NCI-H146 (cell line): ENCODE measurements at places on chromosomes 7 and 10.

DNA sequence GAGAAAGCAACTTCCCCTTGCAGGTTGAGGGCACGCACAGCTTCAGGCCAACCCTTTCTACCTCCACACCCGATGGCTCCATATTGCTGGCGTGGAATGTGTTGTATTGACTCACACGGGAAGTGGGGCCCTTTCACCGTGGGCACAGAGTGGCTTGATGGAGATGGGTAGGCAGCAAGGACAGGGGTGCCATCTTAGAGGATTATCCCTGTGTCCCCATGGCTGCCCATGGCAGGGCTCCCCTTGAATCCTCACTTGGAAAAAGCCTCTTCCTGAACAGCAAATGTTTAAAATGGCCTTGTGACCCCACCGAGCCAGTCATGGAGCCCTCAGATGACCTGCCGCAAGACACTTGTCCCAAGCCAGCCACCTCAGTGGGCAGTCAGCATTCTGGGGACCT is 31.2 kb downstream of the CXCL12 start:
- no peak for DNase-seq

DNA sequence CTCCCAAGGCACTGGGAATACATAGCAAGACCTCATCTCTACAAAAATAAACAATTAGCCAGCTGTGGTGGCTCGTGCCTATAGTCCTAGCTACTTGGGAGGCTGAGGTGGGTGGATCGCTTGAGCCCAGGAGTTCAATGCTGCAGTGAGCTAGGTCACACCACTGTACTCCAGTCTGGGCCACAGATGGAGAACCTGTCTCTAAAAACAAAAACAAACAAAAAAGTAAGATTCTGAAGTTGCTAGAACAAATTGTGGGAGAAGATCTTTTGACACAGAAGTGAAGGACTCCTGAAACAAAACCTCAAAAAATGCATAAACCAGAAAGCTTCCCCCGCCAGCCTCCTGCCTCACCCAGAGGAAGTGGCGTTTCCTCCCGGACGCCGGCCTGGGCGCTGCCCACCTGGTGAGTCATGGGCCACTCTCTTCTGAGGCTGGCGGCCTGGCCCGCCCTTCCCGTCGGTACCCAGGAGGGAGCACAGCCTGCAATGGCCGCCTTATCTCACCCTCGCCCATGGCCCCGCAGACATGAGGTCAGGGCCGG is 25.4 kb upstream of the ELN start:
- no peak for DNase-seq

DNA sequence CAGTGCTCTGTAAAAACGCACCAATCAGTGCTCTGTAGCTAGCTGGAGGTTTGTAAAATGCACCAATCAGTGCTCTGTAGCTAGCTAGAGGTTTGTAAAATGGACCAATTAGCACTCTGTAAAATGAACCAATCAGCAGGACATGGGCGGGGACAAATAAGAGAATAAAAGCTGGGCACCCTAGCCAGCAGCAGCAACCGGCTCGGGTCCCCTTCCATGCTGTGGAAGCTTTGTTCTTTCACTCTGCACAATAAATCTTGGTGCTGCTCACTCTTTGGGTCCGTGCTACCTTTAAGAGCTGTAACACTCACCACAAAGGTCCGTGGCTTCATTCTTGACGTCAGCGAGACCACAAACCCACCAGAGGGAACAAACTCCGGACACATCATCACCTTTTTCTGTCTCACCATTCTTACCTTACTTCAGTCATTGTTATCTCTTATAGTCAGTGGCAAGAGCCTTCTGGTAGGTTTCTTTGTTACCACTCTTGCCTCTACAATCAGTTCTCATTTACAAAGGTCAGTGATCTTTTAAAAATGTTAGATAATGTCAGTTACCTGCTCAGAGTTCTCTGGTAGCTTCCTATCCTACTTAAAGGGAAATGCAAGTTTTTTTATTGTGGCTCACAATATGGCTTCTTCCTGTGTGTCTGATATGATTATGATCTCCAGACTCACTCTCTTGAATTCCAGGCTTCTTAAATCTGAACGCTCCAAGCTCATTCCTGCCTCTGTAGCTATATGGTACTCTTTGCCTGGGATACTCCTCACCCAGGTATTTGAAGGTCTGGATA is 4.5 kb downstream of the STAM start:
- no peak for DNase-seq

DNA sequence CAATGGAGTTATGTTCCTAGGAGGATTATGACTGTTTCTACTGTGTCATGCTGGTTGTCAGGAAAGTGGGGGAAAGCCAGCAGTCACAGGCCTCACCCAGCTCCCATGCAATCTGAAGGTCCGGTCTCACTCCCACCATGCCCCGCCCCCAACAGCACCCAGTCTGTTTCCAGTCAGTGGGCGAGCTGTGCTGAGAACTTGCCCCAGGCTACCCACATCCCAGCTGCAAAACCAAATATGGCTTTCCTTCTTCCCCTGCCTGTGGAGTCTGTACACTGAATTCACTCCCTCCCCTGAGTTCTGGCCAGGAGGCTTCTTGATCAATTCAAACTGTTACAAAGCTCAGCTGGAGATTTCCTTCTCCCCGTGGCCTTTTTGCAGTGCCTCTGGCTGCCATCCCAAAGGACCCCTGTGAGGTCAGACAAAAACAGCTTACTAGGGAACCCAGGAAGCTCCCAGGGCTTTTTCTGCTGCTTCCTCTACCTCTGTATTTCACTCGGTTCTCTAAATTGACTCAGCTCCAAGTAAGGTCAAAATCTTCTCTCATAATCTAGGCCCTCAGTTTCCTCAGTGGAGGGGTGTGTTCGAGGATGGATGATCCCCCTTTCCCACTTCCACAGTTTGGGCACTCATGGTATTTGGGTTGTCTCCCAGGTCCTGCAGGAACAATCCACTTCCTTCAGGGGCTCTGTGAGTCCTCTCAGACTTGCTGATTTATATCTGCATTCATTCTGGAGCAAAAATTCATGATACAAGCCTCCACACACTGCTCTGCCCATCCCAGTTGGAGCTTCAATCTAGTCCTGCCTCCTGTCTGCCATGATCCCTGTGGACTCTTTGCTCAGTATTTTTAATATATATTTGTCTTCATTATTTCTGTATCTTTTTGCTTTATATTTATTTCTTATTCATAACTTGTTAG is 205.5 kb downstream of the SEMA3D start:
- peak; percentile 93 for DNase-seq

- DNase-seq = no peak
These were observed 68.0 kb upstream of the ELMO1 start for GRCh38 chr7:37516664-37517063.

DNA sequence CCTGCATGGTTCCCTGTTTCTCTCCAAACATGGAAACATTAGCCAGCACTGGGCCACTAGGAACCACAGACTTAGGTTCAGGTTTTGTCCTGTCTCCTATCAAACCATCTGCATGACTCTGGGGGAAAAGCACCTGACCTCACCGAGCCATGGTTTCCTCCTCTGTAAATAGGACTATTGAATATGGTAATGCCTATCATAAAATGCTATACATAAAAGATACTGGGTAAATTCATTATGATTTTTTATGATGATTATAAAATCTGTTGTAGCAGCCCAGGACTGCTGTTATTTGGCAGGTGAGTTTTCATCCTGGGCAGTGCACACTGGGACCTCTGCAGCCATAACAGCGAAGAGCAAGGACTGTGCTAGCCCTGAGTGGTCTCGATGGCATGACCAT is 131.8 kb downstream of the SH3PXD2A start:
- no peak for DNase-seq

DNA sequence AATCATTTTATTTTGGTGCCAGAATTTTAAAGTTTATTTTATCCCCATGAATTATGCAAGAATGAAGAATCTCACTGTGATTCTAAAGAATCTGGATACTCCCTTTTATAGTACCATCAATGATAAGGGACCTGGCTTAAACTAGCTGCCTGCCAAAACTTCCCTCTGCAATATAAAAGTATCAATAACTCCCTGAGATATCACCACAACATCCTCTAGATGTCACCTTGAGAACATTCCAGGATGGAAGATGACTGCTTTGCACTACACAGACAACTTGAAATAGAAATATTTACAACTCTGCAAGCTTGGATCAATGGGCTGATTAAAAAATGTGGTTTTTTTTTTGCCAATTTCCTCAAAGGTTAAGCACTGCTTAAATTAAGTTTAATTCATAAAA is 142.1 kb downstream of the SLC25A13 start:
- no peak for DNase-seq

DNA sequence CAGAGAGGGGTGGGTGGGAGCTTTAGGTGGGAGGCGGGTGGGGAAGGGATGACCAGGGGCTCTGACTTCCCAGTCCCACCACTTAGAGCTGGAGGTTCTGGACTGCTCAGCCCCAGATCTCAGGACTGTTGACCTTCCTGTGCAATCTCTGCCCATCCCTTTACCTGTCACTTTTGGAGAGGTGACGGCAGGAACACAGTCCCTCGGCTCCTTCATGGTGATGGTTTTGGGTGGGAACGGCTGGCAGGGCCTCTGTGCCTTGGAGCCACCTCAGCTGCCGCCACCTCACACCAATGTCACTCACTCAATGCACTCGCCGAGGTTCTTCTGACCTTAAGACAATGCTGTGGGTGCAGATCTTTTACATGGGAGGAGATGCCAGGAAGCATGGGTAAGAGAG is 49.0 kb downstream of the TMEM270 start:
- no peak for DNase-seq

DNA sequence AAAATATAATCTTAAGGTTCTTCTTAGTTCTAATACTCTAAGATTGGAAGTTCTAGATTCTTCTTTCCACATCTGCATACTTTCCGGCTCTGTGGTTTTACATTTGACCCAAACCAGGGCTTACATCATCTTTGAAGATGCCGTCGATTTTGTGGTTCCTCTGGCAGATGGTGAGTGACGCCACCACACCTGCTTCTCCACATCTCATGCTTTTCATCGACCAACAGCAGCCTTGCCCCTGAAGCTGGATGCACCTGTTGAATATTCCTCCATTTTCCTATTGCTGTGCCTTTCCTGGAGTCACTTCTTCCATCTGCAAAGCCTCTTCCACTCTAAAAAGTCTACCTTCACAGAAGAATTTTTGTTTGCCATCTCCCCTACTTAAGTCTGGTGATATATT is 121.3 kb downstream of the PRKCQ start:
- no peak for DNase-seq

DNA sequence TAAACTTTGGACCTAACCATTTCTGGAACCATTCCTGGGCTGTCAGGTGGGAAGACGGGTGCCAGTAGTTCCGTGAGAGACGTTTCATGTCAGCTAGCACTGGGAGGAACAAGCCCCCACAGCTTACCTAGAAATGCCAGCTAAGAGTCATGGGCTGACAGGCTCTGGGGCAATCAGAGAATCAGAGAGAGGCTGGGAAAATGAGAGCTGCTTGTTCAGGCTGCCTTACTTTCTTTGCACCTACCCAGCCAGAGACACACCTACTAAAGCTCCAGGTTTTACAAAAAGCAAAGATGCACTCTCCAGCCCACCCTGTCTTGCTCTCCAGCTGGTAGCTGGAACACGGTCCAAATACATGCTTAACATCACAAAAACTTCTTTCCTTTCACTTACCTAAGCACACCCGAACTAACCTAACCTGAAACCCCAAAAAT is 688 bp downstream of the PTN start:
- no peak for DNase-seq

DNA sequence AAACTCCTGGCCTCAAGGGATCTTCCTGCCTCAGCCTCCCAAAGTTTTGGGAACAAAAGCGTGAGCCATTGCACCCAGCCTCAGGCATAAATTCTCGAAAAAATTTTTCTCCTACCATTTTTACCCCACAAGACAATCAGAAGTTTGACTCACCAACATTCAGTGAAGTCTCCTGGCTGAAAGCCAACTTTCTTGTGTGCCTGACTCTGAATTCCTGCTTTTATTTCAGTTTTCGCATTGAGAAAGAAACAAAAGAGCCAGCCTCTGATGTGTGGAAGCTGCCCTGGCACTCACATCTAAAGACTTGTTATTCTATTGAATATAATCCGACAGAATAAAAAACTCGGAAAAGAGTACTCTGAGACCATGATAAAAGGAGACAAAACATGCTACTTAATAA is 402.9 kb downstream of the MAGI2 start:
- no peak for DNase-seq
